ENCODE measurements at places on chromosomes 7 and 10. TPM values are rescaled to one million over a fixed set of nuclear protein-coding genes. Genes with fewer than 3 reads are reported as not detected.

The CCAR1 gene
- total RNA-seq = 36.0 TPM

The LRRD1 gene
- total RNA-seq = 0.31 TPM

The PPP1R3A gene
- total RNA-seq = 63.4 TPM

The EPHA1 gene
- not detected for total RNA-seq

The HPSE2 gene
- 0.04 TPM for total RNA-seq

The GPR85 gene
- total RNA-seq = 1.2 TPM

The TUBB8 gene
- 0.09 TPM for total RNA-seq

Data from muscle of leg (tissue), 16 donors.